ENCODE measurements at places on chromosomes 3 and 15.

- no peak for DNase-seq
Observed at GRCh38 chr15:53404930-53405493, 354.5 kb downstream of the WDR72 start.

GRCh38 chr15:77185242-77185785 is 114.4 kb upstream of the TSPAN3 start:
- no peak for DNase-seq

DNA sequence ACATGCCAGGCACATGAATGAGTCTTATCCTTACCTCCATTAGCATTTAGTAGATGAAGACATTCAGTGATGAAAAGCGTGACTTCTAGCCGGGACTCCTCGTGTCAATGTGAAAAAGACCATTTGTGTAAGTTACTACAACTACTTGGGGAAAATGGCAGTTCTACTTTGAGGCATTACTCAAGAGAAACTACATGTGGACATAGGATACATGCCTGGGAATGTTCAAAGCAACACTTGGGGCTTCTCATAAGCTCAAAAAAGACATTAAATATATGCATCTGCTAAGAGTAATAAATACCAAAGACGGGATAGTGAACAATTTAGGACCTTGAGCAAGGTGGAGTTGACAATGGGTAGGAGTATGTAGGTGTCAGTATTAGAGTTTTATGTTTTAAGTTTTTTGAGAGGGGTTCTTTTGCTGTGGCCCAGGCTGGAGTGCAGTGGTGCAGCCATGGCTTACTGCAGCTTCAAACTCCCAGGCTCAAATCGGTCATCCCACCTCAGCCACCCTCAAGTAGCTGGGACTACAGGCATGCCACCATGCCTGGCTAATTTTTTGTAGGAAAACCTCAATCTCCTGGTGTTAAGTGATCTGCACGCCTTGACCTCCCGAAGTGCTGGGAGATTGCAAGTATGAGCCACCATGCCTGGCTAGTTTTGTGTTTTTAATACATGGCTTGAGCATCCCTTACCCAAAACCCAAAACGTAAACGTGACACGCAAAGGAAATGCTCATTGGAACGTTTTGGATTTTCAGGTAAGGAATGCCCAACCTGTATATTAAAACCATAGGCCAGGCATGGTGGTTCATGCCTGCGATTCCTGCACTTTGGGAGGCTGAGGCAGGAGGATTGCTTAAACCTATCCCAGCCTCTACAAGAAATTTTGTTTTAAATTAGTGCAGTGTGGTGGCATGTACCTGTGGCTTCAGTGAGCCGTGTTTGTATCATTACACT is 3.9 kb downstream of the RPLP1 start:
- no peak for DNase-seq

GRCh38 chr15:49320351-49320750 is 102.7 kb upstream of the FGF7 start:
- no peak for DNase-seq

GRCh38 chr3:50316657-50317242 is 5.8 kb downstream of the HYAL2 start:
- no peak for DNase-seq

DNA sequence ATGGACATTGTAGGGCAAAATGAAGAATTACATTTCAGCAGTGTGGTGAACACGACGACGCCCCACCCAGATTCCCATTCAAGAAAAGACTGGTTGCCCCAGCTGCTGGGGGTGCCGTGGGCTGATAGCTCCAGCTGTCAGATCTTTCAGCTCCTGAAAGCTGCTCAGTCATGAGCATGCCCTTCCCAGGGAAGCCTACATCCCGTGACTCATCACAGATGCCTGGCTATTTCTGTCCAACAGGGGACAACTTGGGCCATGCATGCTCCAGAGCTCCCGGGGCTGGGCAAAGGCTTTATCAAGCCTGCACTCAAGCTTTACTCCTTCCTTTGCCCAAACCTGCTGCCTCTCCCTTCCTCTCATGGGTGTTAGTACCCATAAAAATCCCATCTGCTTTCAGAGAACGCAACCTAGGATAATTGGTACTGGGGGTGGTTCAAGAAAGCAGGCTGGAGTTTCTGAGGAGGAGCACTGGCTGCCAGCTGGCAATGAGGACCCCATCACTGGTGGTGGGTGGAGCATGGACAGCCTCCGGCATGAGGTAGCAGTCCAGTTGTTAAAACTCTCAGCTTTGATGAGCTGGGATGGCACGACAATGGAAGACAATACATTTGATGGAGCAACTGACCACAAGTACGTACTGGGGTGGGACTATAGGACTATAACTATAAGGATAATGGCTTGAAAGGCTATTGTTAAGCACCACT is 16.4 kb upstream of the ST8SIA2 start:
- DNase-seq, result no peak

DNA sequence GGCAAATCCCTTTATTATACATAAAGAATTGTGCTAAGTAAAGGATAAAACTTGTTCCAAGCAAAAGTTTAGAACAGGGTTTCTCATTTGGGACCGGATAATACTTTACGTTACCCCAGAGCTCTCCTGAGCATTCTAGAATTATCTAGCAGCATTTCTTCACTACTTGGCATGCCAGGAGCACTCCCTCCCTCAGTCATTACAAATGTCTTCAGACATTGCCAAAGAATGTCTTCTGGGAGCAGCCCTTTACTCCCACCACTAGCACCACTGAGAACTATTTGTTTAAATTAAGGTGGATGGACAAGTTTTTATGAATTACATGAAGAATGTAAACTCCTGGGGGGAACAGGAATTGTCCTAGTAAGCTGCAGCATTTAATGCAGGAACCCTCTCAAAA is 516.4 kb downstream of the GBE1 start:
- DNase-seq, result no peak

DNA sequence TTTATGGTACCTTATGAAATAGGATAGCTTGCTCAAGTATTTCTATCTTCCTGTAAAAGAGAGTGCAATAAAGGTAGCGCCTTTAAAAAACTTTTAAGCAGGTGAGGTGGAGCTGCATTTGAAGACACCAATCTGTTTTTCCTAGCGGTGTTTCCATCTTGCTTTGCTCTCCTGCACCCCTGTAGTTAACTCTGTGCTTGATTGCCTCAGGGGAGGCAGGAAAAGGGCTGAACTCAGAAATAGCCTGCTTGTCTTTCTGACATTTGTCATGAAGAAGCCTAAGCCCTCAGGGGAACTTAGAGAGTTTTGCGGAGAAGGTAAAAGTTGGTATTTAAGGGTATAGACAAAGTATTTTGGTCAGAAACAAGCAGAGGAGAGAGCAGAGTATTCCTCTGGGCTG is 63.0 kb upstream of the TPRG1 start:
- DNase-seq, result no peak

- no peak for DNase-seq
Observed at GRCh38 chr3:135311699-135312098, 516.6 kb downstream of the EPHB1 start.

DNA sequence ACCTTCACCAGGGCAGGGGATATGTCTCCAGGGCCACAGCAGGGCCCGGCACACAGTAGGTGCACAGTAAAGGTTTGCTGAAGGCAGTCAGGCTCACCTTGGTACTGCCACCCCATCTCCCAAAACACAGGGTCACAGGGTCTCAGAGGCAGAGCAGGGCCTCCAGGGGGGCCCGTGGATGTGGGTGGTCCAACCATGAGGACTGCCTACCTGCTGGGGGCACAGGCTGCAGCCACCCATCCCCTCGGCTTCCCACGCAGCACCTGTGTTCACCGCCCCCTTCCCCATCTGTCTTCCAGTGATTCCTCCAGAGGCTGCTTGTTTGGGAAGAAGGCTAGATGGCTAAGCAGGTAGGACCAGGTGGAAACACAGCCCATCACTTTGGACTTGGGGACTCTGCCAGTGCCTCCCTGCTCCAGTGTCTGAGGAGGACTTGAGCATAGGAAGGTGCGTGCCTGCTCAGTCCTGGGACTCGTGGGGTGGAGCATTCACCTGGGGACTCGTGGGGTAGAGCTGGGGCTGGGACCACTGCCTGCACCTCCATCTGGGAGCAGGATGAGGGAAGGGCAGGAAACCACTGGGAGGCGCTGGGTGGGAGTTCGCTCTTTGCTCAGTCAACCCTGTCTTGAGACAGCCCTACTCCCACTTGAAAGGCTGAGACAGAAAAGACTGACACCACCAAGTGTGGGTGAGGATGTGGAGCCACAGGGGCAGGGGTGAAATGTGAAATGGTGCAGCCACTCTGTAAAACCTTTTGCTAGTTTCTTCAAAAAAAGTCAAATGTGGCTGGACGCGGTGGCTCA is 18.8 kb upstream of the PLXND1 start:
- DNase-seq, result no peak

- no peak for DNase-seq
Observed at GRCh38 chr3:129116482-129116946, 5.1 kb downstream of the RAB43 start.

DNA sequence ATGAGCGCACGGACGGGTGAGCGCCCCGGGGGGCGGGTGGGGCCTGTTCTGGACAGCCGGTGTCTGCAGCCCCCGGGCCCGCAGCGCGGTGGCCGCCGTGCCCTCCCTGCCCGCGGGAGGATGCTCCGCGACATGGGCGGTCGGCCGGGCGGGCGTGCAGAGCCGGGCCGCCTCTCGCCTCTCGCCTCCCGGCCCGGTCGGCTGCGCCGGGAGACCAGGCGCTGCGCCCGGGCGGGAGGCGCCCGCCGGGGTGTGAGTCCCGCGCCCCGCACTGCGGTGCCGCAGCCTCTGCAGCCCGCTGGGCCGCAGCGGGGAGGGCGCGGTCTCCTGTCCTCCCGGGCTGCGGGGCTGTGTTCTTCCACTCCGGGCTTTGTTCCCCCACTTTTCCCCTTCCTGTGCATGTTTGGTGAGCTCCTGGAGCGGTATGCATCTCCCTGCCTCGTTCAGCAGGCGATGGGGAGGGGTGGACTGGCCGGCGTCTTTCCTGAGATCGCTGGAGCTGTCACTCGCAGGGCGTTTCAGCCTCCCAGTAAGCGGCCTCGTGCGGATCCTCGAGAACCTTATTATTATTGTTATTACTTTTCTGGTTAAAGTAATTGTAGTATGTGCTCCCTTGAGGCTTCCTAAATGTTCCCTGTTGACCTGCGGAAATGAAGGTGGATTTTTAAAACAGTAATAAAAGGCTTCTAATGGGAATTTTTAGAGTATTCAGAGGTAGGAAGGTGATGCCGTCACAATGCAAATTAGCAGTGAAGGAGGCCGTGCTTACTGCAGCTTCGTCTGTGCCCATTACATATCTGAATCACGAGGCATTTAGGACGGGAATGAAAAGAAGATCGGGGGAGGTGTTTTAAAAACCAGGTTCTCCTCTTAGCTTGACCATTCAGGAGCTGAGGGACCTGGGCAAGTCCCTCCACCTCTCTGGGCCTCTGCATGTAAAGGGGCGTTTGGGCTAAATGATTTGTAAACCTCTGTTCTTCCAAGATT is 593 bp downstream of the TMOD2 start:
- DNase-seq, result no peak

DNA sequence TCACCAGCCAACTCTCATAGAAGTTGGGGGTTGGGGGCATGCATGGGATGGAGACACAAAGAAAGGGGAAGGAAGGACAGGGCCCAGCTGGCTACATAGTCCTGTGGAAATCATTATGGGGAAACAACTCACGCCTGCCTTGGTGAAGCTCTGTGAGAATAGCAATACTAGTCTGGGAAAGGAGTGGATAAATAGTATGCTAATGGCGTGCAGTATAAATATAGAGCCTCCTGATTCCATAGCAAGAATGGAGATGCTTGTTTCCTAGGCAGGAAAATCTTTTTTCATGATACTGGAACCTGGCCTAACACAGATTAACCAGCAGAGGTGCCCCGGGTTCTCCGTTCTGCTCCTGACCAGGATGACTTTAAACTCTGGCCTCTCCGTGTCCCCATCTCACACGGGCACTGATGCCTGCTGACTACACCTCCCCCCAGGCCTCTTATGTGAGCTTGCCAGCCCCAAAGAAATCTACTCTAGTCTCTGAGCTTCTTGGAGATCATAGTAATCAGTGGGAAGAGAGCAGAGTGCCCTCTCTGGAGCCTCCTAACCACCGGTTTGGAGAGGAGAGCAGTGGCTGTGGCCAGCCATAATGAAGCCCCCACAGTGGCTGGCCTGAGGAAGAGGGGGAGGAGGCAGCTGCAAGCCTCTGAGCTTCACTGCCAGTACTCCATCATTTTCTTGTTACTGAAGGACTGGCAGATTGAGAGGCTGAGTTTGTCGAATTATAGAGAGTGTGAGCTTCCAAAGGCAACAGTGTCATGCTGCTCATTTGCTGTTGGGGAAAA is 355.0 kb upstream of the SEMA6D start:
- DNase-seq, result no peak

- DNase-seq, result no peak
Observed at GRCh38 chr15:85541744-85542143, 161.3 kb downstream of the AKAP13 start.

DNA sequence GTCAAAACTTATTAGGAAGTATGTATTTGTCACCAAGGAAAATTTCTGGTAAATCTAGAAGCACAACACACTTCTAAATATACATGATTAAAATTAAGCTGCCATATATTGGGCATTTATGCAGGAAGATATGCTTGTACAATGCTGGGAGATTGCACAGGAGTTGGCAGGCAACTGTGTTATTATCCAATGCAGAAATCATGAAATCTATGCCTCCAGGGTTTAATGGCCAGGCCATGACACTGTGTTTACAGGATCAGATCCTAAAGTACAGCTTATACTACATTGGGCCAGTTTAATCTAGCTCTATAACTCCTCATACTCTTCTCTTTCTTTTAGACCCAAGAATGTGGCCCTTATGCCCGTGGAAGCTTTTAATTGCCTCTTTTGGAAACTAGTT is 391.4 kb upstream of the DPH6 start:
- DNase-seq, result no peak

DNA sequence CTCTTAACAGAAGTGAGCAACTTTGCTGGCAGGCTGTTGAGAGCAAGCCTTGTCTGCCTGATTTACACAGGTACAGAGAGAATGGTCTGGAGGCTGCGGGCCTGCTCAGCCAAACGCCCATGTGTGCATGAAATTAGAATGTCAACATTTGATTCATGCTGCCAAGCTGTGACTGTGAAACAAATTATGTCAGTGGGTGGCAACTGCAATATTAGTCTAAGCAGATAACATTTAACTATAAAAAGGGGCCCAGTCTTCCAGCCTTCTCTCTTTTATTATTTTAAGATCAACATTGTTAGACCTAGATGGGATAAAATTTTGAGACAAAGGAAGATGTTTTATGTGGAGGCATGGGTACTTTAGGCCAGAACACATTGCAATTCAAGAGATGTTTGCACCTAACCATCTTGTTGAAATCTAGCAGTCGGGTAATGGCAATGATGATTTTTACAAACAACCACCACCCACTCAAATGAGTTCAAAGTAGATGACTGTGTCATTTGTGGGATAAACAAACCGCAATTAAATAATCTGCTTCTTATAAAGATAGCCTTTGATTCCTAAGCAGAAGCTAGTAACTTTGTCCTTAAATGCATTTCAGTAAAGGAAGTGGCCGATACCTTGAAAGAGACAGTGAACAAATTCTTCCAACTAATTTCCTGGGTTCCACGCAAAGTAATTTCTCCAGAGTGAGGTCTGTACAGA is 70.2 kb downstream of the FOXB1 start:
- DNase-seq, result no peak

DNA sequence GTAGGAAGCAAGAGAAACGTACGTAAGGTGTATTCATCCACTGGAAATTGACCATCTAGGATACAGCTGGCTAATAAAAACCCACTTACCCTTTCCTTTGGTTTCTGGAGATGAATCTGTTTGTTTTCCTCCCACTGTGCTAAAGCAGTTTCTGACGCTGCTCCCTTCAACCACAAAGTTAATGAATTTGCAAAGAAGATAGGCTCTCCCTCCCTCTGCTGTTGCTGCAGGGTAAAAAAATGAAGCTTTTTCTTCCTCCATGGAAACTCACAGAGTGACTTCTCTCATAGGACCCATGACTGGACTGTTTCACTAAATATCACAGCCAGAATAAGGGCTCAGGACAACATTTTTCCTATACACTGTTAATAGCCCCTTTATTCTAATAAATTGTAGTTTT is 172.1 kb upstream of the LRRN1 start:
- no peak for DNase-seq

GRCh38 chr3:103393395-103394186 is 958.8 kb downstream of the ZPLD1 start:
- no peak for DNase-seq
